ENCODE measurements at places on chromosomes 5 and 9.

DNA sequence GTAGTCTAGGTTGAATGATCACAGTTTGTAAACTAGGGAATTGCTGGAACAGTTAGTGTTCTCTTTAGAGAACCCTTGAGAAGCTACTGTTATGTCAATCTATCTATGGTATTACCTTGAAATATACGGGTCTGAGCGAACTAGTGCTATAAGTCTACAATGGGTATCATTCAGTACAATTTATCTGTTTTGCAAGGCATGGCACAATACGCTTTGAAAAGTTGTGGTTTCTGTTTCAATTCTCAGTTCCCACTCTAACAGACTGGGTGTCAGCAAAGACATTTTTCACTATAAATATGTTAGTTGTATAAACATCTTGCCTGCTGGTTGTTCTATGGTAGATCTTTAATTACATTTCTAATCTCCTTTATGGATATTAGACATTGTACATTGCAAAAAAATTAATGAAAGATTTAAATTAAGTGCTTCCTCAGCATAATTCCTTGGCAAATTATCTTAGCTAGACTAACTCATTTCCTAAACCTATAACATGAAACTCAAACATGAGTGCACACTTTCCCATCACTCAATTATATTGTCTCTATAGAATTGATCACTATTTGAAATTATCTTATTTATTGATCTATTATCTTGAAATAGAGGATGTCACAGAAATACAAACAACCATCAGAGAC lies 24.9 kb upstream of the SLCO6A1 start:
- no peak for DNase-seq

DNA sequence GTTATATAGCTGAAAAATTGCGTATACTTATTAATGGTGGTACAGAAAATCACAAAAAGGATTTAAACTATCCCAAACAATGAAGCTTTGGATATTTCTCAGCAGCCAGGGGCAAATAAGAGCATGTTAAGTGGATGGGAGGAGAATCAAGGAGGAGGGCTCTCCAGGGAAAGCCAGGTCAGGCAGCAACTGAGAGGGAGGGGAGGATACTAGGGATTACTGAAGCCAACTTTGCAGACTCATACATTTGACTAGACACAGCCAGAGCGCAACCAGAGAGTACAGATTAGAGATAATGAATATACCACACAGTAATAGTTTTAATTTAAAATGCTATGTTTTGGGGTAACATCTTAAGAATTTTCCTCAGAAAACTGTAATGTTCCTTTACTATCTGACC lies 360.2 kb downstream of the HCN1 start:
- DNase-seq, result no peak

DNA sequence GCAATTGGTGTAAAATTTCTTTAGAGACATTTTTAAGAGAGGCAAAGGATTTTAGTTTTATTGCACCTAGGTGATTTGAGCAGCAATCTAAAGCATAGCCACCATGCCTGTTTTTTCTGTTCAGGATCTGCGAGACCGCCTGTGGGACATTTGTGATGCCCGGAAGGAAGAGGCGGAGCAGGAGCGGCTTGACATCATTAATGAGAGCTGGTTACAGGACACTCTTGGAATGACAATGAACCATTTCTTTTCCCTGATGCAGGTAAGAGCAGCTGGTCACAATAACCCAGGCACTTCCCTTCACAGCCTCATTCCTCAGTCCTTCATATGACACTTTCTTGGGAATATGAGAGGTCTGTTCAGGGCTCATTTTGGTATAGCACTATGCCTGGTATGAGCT lies 103.2 kb upstream of the IL7R start:
- no peak for DNase-seq

GRCh38 chr9:74431467-74431866 lies 65.7 kb upstream of the RORB start:
- no peak for DNase-seq

- DNase-seq, result no peak
These were observed 179.0 kb downstream of the YTHDC2 start for GRCh38 chr5:113692466-113692865.

DNA sequence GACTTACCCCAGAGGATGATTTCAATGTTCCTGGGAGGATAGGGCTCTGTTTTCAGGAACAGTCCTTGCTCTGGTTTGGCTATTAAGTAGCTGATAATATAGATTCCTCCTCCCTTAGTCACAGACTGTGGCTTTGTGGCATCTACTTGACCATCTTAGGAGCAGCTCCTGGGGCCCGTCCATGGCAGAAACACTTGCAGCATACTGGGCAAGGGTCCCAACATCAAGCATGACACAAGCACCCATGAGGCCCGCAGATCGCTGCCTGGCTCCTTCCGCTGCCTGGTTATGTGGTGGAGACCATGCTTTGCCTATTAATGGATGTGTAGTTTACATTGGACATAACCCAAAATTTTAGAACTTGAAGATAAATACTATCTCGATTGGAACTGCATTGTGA lies 170.1 kb downstream of the ICE1 start:
- no peak for DNase-seq

GRCh38 chr9:29691758-29692407 lies 2118.6 kb upstream of the C9orf72 start:
- no peak for DNase-seq

- no peak for DNase-seq
These were observed 284.8 kb downstream of the CRB2 start for GRCh38 chr9:123640792-123641222.

DNA sequence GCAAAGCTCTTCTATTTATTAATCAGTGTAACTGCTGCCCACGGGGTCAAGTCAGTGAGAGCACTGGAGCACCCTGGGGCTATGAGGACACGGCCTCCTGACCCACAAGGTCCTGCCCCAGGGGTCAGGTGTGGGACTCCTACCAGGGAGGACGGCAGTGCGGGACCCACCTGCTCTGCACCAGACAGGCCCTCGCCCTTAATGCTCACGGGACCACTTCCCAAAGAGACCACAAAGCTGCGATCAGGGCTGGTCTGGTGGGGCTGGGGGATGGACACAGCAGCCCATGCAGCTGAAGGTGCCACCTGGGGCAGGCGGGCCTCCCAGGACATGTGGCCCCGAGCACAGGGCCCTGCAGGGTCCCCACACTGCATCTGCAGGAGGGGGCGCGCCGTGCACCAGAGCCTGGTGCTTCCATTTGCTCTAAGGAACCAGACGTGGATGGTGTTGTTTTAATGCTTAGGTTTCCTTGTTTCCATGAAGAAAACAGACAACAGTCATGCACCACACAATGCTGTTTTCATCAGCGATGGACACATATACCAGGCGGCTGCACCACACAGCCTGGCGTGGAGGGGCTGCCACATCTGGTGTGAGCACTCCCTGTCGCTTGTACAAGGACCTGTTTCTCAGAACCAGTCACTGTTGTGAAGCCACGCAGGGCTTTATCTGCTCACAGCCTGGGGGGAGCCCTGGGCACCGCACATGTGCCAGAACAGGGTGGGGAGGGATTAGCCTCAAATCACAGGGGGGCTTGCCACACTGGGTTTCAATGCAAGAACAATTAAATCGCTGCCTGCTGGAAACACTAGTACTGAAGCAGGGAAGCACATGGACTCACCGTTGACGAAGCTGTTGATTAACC lies 22.6 kb downstream of the CLPTM1L start:
- no peak for DNase-seq

DNA sequence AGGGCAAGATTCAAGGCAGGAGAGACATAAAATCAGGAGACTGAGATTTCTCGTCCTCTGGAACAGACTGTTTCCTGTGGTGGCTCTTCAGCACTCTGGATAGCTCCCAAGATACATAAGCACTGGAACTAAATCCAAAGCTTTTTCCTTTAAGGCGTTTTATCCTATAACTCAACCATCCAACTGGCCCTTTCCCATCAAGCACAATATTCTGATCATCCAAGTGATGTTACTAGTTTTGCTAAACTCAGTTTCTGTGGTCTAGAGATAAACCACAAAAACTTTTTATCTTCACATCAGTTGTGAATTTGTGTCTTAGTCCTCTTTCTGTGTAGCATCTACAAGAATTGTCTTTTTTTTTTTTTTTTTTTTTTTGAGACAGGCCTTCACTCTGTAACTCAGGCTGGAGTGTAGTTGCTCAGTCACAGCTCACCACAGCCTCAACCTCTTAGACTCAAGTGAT lies 299.4 kb downstream of the COX7C start:
- no peak for DNase-seq

DNA sequence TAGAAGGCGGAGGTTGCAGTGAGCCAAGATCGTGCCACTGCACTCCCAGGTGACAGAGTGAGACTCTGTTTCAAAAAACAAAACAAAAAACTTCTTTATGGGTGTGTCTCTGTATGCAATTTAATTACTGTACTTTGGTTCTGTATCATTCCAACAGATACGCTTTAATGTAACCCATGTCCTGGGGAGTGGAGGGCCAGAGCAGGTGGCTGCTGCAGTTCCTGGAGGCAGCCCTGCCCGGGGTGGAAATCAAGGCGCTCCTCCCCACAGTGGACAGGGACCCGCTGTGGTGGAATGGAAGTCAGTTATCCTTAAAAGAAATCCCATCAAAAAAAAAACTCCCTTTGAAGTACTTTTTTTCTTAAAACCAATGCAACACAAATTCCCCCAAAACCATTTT lies 1.9 kb downstream of the DAP start:
- DNase-seq, result no peak

GRCh38 chr5:132999246-132999645 lies 27.1 kb downstream of the ZCCHC10 start:
- no peak for DNase-seq

GRCh38 chr5:59609501-59610265 lies 283.8 kb downstream of the PDE4D start:
- DNase-seq, result no peak

DNA sequence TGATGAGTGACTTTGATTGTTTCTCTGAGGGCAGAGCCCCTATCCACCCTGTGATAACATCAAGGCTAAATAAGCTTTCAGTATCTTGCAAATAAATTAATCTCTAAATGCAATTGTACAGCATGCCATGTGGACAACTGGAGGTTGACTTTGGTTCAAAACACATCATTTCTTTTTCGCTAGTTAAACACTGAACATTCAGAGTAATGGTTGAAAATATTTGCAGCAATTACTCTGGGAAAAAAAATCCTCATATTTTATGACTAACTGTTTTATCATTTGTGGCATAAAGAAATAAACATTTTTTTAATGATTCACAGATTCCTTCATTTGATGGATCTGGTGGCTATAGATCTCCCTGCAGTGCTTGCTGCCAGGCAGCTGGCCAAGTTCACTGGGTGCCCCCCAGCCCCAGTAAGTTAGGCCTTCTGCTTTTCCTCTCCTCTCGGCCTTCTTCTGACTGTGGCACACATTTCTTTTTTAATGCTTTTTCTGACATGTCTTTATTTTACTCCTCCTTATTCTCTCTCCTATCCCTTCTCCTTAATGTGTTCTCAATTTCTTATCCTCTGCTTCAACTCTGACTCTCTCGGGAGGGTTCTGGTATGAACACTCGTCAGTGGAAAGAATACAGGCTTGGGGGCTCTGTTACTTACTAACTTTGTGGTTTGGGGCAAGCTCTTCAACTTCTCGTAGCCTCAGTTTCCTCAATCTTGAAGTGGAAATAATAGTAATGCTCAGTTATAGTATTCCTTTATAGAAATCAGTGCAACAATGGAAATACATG lies 69.6 kb downstream of the ADAMTSL1 start:
- no peak for DNase-seq

DNA sequence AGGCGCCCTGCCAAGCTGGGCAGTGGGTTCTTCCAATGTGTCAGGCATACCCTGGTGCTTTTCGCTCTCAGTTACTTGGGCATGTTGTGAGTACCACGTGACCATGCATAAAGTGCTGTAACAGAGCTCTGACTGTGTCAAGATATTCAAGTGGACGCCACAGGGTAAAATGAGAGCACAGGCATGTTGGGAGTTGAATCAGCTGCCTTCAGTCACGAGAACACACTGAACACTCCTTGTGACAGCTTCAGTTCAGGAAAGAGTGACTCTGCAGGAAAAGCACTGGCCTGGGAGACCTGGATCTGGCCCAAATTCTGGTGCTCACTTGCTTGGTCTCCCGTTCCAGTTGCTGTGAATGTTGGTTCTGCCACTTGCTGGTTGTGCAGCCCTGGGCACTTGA lies 5.1 kb downstream of the MLANA start:
- no peak for DNase-seq

DNA sequence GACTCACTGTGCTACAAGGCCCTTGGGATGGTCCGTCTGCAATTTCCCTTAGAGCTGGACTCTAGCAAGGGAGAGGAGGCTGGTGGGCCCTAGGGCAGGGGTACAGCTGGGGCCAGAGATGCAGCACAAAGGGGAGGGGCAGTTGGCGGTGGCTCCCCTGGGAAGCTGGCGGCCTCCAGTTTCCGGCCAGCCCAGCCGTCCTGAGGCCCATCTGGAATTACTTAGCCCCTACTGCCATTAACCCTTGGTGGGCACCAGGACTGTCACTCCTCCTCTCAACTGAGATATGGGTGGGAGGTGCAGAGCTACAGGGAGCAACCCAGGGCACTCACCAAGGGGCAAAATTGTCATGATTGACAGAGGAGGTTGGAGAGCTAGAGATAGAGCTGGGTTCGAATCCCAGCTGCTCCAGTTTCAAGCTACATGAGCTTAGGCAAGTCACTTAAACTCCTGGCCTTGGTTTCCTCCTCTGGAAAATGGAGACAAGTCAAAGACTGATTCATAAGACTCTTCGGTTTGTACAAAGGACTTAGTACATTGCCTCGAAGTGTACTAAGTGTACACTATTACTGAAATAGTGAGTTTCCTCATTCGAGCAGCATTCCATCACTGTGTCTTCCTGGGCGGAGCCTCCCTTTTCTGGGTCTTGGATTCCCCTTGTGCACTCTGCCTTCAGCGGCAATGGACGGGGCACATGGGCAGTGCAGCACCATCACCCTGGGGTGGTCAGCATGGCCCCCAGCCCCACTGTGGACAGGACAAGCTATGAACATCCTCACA lies 2.7 kb upstream of the PDGFRB start:
- no peak for DNase-seq

- no peak for DNase-seq
These were observed 368 bp downstream of the SH3TC2 start for GRCh38 chr5:149062371-149063016.
